ENCODE measurements at places on chromosomes 13 and 19.

DNA sequence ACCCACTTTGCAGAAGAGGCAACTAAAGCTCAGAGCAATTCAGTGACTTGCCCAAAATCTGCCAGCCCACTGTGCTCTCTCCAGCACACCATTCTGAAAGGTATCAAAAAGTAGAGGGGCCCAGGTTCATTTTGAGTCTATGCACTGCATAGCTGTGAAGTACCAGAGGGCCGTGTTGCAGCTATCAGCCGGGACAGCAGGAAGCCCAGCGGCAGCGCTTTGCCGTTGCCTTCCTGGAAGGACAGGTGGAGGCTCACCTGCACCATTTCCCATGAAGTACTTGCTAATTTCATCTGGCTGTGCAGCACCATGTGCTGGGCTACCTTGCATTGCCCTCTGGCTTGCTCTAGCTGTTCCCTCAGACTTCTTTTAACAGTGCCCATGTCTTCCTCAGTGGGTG, 2.7 kb upstream of the SERPINE3 start:
- no peak for DNase-seq

GRCh38 chr13:80921971-80922370, 581.0 kb upstream of the SPRY2 start:
- DNase-seq = no peak

DNA sequence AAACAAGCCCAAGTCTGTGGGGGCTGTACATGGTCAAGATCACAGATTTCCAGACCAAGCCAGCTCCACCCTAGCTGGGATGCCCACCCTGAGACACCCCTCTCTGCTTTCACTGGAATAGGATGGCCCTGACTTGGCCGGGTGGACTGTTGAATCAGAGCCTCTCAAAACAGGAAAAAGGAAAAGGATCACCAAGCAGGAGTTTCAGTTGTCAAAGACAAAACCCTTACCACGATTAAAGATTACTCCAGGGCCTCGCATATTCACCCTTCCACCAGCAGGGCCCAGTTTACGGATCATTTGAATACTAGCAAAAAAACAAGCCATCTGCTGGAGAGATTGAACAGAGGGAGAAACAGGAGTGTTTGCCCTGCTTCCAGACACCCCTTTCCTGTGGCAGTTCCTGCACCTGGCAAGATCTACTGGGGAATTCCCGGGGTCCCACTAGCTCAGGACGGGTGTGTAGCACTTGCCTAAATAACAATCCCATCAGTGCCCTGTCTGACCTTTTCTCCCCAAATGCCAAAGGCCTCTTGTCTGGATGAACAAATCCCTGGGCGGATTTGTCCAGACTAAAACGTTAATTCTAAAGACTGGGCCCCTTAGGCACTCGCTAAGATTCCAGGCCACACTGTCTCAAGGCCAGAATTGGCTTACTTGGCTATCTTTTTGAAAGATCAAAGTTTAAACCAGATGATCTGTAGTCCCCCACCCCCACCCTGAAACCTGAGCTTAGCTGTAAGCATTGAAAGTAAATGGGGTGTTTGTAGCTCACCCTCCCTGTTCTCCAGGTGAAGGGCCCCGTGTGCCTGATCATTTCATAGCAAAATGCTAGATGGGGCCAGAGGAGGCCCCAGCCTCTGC, 38.4 kb downstream of the ACTN4 start:
- no peak for DNase-seq

GRCh38 chr13:29654384-29654783, 58.9 kb upstream of the SLC7A1 start:
- DNase-seq = no peak

DNA sequence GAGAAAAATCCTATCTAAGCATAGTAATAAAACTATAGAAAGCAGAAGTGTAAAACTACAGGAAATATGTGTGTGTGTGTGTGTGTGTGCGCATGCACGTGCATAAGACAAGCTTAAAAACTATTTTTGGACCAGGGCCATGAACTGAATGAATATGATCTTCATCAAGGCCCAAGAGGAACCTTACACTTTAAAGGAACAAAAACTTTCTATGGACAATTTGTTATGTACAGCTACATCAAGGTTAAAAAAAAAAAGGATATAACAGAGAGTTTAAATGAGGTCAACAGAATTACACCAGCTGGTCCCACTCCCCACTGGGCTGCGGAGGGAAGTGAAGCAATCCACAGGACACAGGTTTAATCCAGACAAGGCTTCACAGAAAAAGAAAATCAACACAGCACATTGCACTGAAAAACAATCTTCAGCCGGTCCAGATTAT, 151.1 kb downstream of the LHFPL6 start:
- no peak for DNase-seq

DNA sequence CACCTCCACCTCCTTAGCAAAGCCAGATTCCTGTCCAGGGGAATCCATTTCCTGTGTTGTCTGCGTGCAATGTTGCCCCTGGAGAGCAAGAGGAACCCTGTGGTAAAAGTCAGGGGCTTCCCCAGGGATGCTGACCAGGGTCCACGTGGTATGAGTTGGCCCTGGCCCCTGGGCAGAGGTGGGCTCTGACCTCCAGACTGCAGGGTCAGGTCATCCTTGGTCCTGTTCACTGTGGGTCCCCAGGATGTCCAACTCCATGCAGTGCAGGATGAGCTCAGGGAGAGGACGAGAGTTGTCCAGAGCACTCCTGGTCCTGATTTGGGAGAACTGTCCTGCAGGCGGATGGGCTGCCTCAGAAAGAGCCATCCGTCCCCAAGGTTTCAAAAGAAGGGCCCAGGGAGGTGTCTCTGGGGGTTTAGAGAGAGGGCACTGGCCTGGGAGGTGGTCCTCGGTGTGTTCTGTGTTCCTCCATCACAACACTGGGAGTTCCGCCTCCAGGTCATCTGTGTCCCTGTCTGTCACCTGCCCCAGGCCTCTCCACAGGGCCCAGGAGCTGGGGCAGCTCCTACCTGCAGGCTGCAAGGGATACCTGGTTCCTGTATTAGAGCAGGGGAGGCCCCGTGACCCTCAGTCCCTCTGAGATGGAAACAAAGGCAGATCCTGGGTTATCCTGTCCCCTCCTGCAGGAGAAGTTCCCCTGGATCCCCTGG, 1.2 kb upstream of the CEACAM4 start:
- no peak for DNase-seq

GRCh38 chr19:11252665-11253355, 9.5 kb downstream of the DOCK6 start:
- DNase-seq = no peak

DNA sequence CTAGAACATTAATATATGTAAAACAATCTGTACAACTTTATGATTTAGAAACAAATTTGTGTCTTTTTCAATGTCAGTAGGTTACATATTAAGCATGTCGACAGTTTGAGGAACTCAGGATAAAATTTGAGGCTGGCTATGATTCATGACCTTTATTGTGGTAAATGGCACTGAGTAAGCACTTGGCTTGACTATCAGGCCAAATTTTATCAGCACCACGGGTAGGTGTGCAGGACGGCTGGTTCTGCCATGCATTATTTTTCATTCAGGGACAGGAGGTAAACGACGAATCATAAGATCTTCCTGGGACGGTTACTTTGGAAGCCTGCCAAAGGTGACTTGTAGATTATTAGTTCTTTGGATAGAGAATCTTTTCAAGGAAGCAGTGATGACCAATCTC, 19.9 kb upstream of the CYP4F8 start:
- no peak for DNase-seq

GRCh38 chr13:30943881-30944280, 11.4 kb downstream of the TEX26 start:
- no peak for DNase-seq

DNA sequence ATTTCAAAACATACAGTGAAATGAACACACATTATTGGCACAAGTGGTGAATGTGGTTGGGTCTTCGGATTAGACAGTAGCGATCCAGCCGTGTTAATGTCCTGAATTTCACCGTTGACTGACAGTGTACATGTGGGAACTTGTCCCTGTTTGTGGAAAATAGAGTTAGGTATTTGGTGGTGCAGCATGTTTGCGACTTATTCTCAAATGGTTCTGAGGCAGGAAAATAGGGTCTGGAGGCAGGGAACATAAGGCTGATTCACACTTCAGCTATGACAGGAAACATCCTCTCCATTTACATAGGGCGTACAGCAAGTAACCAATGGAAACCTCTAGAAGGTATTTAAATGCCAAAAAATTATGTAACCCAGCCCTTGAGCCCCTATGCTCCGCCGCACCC, 4.2 kb downstream of the LGALS7B start:
- DNase-seq = no peak

GRCh38 chr19:42465827-42466280, 23.1 kb upstream of the CXCL17 start:
- no peak for DNase-seq

DNA sequence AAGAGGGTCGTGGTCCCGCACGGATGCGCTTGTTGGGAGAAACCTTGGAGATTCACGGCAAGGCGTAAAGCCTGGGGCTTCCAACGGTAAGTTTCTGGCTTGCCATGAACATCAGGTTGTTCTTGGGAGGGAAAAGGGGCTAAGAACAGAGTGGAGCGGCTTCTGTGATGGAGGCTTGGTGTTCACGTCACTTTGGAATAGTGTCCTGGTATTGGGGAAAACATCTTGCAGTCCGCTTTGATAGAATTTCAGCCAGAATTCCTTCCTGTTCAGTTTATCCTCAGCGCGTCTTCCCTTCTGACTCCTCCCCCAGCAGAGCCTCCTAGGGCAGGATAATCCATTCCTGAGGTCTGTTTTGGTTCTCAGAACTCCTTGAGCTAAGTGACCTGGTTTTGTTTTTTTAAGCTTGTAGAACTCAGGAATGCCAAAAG, 2.0 kb downstream of the KCTD15 start:
- DNase-seq = no peak

DNA sequence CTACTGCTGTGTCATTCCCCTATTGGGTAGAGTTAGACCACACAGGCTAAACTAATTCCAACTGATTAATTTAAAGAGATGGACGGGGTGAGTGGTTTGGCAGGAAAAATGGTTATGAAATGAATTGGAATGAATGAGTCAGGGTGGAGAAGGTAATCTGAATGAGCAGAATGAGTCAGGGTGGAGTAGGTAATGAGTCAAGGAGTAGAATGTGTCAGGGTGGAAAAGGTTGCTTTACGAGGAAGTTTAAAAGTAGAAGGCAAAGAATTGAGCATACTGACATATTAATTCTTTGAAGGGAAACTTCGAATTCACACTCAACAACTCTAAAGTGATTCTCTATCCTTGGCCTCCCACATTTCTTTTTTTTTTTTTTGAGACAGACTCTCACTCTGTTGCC, 12.7 kb upstream of the ZNF121 start:
- DNase-seq = no peak

GRCh38 chr13:61086087-61086486, 329.6 kb downstream of the PCDH20 start:
- no peak for DNase-seq

- no peak for DNase-seq
Observed at GRCh38 chr13:34462843-34463242, 479.2 kb upstream of the NBEA start.

GRCh38 chr19:52139252-52140031, at the start of gene ZNF616:
Gene ZNF616, minus strand, starts transcription at chr19:52139938. Its CDS starts 9,426 bp downstream, at chr19:52130512.
- peak; percentile 97 for DNase-seq

- no peak for DNase-seq
Observed at GRCh38 chr13:101747039-101747438, 294.6 kb downstream of the ITGBL1 start.

GRCh38 chr19:17869114-17869608, 2.6 kb upstream of the SLC5A5 start:
- DNase-seq = no peak

GRCh38 chr19:45887200-45887710, 1.3 kb upstream of the IRF2BP1 start:
- no peak for DNase-seq

DNA sequence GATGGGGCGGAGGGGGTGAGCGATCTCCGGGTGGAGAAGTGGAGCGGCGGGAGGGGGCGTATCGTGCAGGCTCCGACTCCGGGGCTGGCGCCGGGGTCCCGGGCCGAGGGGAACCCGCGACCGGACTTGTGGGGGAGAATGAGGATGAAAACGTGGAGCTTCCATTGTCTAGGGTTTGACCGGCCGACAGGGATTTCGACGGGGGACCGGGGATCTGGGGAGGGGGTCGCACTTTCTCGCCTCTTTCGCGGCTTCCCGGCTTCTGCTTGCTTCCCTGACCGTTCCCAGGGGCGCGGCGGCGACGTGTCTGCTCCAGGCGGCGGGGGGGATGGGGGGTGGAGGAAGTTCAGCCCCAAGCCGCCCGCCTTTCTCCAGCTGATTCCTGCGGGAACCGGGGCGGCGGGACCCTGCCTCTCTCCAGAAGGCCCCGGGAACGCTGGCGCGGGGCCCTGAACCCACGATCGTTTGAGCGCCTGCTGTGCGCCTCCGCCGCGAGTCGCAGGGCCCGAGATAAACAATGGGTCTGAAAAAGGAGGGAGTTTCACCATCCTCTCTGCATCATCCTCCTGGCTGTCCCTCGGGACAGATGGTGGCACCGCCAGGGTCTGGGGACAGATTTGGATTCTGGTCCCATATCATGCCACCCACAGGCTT, 790 bp downstream of the TPM4 start:
- no peak for DNase-seq

All from stimulated activated CD4-positive, alpha-beta T cell treated with anti-CD3 and anti-CD28 coated beads, Interleukin-1b, Interleukin-23, amount 100 ng/mL, for 48 hours (primary cell).